Activated CD4-positive, alpha-beta T cell treated with anti-CD3 and anti-CD28 coated beads, Interleukin-2, amount 50 U/mL, for 4 hours (primary cell): ENCODE measurements at places on chromosomes 1 and 21.

DNA sequence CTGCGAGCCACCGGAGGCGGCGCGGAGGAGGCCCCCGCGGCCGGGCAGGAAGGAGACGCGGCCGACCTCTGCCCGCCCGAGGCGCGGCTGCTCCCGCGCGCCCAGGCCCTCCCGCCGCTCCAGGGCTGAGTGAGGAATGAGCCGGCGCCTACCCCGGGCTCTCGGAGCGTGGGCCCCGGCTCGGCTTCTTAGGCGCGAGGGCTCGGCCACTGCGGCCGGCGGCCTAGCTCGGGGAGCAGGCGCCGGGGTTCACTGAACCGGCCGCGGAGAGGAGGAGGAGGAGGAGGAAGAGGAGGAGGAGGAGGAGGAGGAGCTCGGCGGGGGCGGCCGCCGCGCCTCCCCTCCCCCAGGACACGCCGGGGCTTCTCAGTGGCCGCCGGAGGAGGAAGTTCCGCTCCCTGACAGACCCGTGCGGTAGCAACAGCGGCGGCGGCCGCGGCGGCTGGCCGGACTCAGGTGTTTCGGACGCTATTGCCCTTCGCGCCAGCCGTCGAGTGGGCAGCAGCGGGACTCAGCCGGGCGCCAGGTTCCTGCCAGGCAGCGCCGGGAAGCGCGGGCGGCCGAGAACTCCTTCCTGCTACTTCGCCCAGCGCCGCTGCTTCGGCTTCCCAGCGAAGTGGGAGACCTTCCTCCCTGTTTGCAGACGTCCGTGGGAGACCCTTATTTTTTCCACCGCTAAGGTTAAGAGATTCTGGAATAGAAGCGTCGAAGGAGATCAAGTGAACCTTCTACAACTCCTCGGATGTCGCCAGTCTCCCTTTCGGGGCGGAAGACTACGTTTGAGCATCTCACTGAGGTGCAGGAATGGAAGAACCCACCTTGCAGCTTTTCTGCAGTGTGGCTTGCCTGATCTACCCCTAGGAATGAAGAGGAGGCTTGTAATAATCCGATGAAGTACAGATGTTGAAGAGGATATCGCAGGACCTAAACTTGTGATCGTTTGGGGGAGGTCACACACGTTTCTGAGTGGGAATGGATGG is at the start of gene MAN1A2:
Gene MAN1A2, plus strand, starts transcription at position 404 of the 980 bp plus-strand sequence. CDS start 735 bp downstream, outside the sequence.
- DNase-seq: peak; percentile 66

- DNase-seq: no peak
These were observed 44.2 kb upstream of the PIGV start for GRCh38 chr1:26743426-26744059.

DNA sequence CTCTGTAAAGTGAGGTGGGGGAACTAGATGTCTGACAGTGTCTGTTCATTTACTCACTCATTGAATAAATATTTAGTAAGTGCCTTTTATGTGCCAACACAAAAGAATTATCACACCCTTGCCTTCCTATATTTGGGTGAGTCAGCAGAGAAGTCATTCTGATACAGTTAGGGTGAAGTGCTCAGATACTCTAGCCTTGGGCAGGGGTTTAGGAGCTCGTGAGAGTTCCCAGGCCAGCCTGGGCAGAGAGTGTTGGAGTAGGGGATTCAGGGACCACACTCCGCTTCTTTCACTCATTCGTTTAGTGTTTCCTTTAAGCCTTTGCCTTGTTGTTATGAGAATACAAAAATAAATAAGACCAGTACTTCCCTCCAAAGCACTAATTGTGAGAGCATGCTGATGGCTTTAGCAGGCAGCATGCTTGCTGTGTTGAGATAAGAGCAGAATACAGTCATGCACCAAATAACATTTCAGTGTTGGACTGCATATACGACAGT is 83.9 kb downstream of the DYRK1A start:
- no peak for DNase-seq

DNA sequence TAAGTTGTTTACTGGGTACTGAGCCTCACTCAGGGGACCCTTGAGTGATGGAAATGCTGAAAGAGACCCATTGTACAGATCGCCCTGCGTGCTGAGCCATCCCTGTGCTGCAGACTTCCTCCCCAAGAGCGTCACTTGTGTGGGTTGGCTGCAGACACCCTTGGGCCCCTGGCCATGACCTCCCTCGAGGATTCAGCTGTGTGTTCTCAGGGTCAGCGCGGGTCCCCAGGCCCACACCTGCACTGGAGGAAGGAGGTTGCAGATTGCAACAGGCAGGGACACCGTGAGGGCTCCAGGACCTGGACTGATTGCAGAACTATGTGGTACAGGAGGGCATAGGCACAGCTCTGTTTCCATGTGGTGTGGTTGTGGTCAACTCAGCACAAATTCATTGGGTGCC is 4.4 kb downstream of the SNAP47 start:
- DNase-seq: no peak

DNA sequence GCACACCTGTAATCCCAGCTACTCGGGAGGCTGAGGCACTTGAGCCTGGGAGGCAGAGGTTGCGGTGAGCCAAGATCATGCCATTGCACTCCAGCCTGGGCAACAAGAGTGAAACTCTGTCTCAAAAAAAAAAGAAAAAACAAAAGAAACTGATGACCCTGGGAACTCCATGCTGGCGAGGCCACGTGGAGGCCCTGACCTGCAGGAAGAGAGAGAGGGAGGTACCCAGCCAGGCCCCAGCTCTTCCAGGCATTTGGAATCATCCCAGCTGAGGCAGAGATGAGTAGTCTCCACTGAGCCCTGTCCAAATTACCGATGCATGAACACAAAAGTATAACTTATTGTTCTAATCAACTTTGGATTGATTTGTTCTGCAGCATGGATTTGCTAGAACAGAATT is 132.0 kb upstream of the ZBTB40 start:
- DNase-seq: no peak

DNA sequence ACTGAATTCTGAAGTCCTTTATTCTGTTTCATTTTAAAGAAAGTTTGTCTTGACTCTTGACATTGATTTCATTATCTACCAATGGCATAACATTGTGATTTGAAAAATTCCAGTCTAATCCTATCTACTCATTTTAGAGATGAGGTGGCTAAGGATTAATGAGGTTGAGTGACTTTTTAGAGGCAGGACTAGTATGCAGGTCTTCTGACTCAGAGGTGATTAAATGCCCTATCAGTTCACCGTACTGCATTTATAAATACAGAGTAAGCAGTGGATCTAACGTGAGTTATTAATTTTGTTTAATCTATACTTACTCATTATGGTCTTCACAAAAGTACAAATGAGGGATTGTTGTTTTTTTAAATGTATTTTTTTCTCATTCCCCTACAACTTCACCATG is 277.6 kb downstream of the PTBP2 start:
- DNase-seq: no peak

GRCh38 chr1:9763914-9764313 is 59.9 kb downstream of the CLSTN1 start:
- no peak for DNase-seq

GRCh38 chr21:36615274-36615964 is 83.5 kb upstream of the SIM2 start:
- DNase-seq: no peak

DNA sequence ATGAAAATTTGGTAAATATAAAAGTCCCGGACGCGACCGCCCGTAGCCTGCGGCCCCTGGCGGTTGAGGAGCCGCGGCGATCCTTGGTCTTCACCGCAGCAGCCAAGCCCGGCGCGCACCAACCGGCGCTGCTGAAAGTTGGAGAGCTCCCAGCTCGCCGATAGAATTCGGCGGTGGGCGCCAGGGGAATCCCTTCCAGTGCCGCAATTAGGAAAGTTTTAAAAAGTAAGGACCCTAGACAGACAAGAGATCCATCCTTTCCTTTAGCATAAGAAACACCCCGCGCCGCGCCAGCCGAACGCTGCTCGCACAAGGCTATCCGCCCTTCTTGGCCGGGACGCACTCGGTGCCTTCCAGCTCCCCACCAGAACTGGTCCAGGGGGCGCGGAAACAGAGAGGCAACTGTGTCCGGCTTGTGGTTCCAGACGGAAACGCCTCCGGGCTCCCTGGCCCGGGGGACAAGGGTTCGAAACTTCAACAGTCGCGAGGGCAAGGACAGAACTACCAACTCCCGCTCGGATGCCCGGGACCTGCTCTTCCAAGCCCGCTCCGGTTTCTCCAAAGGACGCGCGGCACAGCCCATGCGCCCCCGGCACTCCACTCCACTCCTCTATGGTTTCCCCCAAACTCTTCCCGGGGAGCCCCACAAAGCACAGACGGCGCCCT is 1.7 kb downstream of the FAM78B start:
- no peak for DNase-seq

DNA sequence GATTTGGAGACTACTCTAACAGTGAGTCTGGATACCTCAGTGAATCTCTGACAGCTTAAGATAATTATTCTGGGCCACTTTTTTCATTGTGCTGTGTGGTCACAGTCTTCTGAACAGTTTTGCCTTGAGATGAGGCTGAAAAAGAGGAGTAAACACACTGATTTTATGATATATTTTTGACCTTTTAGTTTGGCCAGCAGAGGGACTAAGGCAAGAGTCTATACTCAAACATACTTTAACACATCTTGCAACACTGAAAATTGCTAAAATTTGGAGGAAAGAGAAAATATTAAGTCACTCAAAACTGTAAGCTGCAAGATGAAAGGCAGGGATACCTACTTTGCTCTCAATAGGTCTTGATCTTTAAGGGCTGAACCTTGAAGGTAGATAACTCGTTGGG is 182.7 kb downstream of the KCNT2 start:
- DNase-seq: no peak

- no peak for DNase-seq
These were observed 648 bp downstream of the S100PBP start for GRCh38 chr1:32817815-32818786.
